CD4-positive, alpha-beta memory T cell (primary cell): ENCODE measurements at places on chromosomes 4 and X. TPM values are rescaled to one million over a fixed set of nuclear protein-coding genes. Genes with fewer than 3 reads are reported as not detected.

The CFI gene
- not detected for total RNA-seq

DNA sequence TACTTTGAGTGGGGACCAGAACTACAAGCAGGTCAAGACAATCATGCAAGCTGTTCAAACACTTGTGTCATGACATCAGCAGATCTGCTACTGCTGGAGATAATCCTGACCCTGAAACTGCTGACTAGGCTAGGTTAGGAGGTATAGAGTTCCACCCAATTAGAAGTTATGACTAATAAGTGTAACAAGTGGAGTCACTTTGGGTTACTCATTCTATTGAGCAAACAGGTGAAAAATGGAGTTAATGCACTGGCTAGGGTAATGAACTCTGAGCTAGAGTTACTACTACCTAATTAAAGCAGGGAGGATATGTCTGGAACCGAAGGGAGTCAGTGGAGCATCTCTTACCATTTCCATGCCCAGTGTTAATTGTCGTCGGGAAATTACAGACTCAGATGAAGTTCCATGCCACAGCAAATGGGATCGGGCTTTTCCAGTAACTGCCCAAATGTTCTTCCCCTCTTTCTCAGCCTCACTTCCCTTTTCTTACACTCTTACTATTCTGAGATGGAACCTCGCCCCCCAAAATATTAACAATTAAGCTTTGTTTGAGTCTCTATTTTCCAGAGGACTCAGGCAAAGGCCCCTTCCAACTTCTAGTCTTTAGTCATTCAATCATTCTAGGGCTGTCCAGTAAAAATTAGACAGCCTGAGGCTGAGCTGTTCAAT is 19.8 kb upstream of the MANBA start:
- DNase-seq: no peak

DNA sequence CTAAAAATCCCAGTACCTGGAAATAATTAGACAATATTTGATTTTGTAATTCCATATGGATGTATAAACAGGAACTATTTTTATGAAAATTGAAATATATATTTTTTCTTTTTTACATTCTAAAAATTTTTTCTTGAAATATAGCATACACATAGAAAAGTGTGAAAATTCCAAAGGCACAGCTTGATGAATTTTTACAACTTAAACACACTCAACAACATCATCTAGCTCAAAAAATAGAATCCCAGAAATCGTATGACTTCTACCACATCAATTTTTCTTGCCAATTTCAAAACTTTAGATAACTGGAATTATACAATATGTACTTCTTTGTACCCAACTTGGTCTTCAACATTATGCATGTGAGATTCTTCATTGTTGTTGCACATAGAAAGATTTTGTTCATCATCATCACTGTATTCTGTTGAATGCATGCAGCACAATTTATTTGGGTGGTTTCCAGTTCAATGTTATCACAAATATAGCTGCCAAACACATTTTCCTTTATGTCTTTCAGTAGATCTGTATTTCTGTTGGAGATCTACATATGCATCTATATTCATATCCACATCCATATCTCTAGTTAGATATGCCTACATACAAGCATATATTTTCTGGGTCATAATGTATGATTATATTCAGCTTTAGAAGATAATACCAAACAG is 340.7 kb upstream of the SLIT2 start:
- DNase-seq: no peak

GRCh38 chrX:29299684-29300083 is 712.4 kb downstream of the IL1RAPL1 start:
- DNase-seq: no peak

The CDX4 gene
- not detected for total RNA-seq

The IL2 gene
- 2.0 TPM for total RNA-seq

GRCh38 chr4:48799157-48799556 is 19.1 kb upstream of the FRYL start:
- DNase-seq: no peak

The NLGN3 gene
- total RNA-seq: 2.2 TPM
